HCT116 (cell line): ENCODE measurements at places on chromosomes 3 and 15.

DNA sequence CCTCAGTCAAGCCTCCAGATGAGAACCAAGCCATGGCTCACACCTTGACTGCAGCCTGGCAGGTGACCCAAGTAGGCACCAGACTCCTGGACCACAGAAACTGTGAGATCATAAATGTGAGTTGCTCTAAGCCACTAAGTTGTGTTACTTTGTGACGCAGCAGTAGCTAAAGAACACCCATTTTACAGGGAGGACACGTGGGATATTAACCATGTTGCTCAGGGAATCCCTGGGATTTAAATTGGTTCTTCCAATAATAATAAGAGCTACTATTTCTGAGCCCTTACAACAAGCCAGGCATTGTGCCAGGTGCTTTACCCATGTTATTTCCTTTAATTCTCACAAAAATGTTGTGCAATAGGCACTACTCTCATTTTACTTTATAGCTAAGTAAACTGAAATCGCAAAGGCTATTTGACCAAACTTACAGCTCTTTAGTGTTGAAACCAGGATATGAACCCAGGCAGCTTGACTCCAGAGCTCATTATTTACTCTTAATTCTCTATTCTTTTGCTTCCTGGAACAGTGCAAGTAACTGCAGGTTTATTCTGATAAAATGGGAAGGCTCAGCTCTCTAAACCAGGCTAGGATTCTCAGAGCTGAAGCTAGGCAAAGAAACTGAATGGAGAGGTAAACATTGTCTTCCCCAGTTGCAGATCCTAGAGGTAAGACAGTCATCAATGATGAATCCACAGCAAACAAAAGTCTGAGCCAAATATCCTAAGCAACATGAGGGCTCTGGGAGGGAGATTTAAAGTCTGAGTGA is 294.4 kb downstream of the KBTBD8 start:
- DNase-seq, result no peak

DNA sequence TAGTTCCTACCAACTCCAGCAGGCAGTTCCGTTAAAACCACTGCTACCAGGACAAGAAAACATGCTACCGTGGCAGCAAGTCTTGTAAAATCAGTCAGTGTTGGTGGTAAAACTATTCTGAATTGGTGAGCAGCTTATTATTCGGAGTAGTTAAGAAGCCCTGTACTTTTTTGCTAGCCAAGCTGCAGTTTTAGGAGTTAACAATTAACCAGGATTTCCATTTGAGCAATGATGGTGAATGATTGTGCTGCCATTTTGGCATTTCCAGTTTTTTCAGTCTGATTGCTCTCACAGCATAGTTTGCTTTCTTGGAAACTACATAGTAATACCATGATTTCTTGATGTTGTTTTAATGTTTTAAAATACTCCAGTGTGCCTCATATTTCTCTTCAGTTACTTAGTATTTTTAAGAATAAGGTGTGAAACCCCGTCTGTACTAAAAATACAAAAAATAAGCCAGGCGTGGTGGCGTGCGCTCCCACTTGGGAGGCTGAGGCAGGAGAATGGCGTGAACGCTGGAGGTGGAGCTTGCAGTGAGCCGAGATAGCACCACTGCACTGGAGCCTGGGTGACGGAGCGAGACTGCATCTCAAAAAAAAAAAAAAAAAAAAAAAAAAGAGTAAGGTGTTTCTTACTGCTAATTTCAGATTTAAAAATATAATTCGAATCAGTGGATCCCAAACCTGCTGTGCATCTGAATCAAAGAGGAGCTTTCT is 43.8 kb upstream of the SCAANT1 start:
- DNase-seq, result no peak

GRCh38 chr3:122100083-122100482 is 44.9 kb downstream of the CD86 start:
- no peak for DNase-seq

DNA sequence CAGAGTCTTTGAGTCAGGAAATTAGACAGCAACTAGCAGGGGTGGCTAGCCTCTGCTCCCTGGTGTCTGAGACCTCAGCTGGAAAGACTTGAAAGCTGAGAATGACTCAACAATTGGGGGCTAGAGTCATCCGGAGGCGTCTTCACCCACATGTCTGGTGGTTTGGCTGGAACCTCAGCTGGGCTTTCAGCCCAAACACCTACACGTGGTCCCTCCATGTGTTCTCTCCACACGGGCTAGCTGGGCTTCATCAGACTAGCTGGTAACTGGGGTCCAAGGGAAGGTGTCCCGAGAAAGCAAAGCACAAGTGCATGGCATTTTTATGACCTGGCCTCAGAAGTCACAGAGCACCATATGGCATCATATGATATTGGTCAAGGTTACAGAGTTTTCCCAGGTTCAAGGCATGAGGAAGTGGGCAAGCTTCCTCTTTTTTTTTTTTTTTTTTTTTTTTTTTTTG is 19.9 kb upstream of the ABHD2 start:
- no peak for DNase-seq
